ENCODE measurements at places on chromosomes 16 and 17.

- no peak for DNase-seq
These were observed 73.1 kb upstream of the AXIN2 start for GRCh38 chr17:65634533-65634932.

GRCh38 chr16:89246903-89247733 lies 29.6 kb downstream of the ZNF778 start:
- DNase-seq, result peak; percentile 84

- no peak for DNase-seq
These were observed 18.9 kb downstream of the KPNA2 start for GRCh38 chr17:68054296-68054900.

DNA sequence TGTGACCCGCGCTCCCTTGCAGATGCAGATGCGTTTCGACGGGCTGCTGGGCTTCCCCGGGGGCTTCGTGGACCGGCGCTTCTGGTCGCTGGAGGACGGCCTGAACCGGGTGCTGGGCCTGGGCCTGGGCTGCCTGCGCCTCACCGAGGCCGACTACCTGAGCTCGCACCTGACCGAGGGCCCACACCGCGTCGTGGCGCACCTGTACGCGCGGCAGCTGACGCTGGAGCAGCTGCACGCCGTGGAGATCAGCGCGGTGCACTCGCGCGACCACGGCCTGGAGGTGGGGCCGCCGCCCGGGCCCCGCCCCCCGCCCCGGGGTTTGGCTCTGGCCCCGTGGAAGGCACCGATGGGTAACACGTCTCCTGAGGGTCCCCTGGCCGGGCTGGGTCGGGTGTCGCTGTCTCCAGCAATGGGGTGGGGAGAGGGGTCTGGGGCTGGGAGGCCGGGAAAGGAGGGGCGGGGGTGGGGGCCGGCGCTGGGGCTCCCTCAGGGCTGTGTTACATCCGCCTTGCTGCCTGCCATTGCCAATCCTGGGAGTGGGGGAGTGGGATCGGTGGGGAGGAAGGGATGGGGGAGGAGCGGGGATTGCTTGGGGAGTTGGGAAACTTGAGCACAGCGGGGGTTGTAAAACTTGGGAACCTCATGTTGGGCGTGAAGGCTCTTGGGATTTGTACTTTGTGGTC lies 737 bp downstream of the NUDT16L1 start:
- DNase-seq, result peak; percentile 13

- no peak for DNase-seq
These were observed 58.3 kb downstream of the VPS35L start for GRCh38 chr16:19613834-19614233.

GRCh38 chr17:5131146-5131715 lies 15.4 kb downstream of the USP6 start:
- DNase-seq, result no peak

- no peak for DNase-seq
These were observed 238.7 kb downstream of the HAPSTR1 start for GRCh38 chr16:9330095-9330494.

- no peak for DNase-seq
These were observed 4.9 kb downstream of the SLC35G3 start for GRCh38 chr17:35189291-35189690.
